NCI-H226 (cell line): ENCODE measurements at places on chromosomes 12 and 14.

GRCh38 chr12:126051611-126052107, 986.4 kb downstream of the AACS start:
- DNase-seq = no peak

DNA sequence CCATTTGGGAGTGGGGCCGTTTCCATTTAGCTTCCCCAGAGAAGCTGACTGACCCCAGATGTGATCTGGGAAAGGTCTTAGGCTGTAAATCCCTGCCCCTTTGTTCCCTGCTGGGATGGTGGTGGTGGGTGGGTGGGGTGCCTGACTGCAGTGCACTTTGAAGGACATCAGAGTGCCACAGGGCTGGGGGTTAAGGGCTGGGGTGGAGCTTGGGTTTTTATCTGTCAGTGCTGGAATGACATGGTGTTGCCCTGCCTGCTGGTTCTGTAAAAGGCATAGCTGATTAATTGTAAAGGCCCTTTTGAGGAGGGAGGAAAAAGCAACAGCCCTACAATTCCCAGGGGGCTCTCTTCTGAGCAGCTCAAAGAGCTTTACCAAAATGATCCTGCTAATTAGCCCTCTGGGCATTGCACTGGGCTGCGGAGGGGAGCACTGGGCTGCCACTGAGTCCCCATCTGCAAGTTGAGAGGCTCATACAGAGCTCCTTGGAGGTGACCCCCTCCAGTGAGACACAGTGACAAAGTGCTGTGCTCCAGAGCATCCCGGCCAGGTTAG, 21.1 kb downstream of the PLEKHG3 start:
- DNase-seq = no peak

DNA sequence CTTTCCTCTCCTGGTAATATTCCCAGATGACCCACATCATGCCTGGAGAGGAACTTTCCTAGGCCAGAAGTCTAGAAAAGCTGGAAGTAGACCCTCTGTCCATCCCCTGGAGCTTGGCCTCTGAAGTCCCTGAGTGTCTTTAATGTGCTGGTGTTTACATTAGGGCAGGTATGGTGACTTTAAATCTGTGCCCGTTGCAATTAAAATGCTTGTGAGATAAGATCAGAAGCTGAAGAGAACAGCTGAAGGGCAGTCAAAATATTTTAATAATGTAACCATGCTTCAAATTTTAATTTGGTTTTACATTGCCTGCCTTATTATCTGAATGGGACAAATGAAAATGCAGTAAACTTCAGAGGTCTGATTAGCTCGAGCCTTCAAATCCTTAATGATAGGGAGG, 1022.5 kb downstream of the BCL11B start:
- DNase-seq = no peak

DNA sequence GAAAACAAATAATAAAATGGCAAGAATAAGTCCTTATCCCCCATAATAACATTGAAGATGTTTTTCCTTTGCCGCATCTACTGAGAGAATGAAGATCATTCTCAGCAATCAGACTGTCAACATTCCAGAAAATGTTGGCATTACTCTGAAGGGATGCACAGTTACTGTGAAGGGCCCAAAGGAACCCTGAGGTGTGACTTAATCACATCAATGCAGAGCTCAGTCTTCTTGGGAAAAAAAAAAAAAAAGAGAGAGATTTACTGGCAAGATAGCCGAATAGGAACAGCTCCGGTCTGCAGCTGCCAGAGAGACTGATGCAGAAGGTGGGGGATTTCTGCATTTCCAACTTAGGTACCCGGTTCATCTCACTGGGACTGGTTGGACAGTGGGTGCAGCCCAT, 41.3 kb upstream of the OR6J1 start:
- DNase-seq = no peak

- DNase-seq = no peak
These were observed 597.3 kb downstream of the NRXN3 start for GRCh38 chr14:78767436-78767835.

- DNase-seq = no peak
These were observed 282.9 kb upstream of the FLRT2 start for GRCh38 chr14:85247071-85247470.
